ENCODE measurements at places on chromosomes 11 and 22.
A peak's percentile ranks its signal among the peaks of the same experiment; 100 is the strongest.

DNA sequence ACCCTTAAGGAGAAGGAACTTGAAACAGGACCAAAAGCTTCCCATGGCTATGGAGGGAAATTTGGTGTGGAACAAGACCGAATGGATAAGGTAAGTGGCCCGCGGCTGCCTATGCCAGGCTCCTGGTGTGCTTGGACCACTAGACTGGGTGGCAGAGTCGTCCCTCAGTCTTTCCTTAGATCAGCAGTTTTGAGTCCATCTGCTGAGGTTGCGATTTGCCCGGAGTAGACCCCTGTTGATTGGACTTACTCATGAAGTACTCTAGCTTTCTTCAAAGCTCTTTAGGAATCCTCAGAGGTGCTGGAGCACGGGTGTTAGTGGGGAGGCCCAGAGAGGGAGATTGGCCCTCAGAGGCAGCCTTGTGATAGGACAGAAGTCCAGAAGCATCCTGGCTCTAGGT, 11.5 kb downstream of the CTTN start:
- no peak for DNase-seq

DNA sequence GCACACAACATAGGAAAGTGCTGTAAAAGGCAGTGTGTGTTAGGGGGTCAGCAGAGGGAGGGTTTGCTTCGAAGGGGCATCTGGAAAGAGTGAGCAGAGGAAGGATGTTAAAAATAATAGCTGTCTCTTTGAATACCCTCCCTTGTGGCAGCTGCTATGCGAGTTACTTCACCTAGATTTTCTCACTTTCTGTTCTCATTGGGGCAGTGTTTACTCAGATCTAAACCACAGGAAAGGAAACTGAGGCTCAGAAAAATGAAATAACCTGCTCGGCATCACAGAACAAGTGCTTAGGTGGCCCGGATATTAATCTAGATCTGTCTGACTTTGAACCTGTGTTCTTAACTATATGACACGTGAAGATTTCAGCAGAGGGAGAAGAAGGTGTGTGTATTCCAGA, 125.3 kb downstream of the C11orf91 start:
- no peak for DNase-seq

- DNase-seq = no peak
These were observed 21.1 kb upstream of the TENM4 start for GRCh38 chr11:79461666-79462645.

DNA sequence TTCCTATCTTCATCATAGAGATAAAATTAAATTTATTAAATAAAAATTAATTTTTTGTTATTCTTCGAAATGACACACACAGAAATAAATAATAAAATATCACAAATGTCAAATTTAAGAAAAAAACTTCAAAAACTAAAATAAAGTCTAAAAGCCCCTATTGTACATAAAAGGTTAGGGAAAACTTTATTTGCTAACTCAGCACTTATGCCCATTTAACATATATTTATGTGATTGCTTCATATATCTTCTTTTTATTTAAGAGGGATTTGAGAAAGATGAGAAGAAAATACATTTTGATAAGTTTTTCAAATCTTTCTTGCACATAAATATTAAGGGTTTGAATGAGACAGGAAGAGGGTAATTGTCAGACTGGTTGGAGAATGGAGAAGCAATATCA, 2350.4 kb upstream of the RAG2 start:
- DNase-seq = no peak

DNA sequence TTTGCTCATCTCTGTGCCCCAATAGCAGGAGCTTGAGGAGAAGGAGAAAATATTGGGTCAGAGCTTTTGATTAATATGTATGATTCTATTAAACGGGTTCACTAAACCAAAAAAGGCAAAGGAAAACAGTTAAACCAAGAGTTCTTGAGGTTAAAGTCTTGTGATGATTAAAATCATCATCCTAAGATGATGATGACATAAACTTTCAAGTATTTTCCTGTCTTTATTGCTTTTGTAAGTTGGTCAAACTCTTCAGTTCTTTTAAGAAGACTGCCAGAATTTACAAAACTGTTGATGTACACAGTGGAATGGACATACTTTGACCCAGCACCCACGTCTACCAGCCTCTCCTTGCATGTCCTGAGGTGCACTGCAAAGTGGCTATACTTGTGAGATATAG, 41.0 kb downstream of the FDX1 start:
- DNase-seq = peak; percentile 24

- no peak for DNase-seq
These were observed 874 bp upstream of the PLAAT4 start for GRCh38 chr11:63535734-63536133.

DNA sequence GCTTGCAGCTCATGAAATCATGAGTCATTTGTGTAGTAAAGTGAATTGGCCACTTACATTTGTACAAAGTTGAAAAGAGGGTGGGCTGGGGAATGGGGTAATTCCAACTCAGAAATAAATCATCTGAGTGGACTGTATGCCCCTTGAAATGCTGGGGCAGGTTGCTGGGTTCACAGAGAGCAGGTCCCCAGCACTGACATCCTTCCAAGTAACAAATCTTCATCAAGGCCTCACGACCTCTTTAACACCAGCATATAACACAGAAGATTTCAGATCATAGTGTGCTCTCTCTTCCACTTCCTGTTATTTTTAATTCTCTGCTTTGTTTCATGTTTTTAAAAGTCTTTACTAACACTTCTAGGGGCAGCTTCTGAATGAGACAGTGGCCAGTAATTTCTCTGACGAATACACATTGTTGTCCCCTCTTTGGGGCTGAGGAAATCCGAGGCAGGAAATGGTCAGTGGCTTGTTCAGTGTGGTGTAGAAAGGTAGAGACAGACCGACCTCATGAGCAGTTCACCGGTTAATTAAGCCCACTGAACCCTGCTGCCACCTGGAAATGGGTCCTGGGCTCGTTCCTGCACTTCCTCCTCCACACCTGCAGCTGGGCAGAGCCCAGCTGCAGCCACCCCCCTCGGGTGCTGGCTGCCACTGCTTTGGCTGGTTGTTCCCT, 127.7 kb downstream of the MAML2 start:
- peak; percentile 70 for DNase-seq

DNA sequence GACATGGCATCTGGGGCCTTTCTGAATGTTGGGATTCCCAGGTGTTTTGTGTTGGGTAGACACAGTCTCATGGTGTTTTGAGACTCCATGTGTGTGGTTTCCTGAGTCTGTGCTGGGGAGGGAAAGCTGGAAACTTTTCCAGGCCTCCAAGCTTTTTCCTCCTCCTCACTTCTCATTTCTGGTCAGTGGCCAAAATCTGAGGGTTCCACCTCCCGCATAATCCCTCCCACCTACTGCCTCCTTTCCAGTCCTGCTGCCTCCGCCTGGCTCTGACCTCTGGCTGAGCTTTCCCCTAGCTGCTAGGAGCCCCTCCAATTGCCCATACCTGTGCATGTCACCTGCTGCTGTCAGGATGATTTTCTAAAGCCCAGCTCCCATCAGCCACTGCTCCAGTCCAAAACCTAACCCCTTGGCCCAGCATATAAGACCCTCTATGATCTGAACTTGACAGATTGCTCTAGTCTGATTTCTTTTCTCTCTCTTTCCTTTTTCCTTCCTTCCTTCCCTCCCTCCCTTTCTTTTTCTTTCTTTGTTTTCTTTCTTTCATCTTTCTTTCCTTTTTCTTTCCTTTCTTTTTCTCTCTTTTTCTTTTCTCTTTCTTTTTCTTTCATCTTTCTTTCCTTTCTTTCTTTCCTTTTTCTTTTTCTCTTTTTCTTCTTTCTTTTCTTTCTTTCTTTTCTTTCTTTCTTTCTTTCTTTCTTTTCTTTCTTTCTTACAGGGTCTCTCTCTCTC, 51.4 kb upstream of the NECTIN1 start:
- DNase-seq = no peak

GRCh38 chr11:64893194-64894069, 15.0 kb upstream of the EHD1 start:
- no peak for DNase-seq

- peak; percentile 18 for DNase-seq
These were observed 2.2 kb upstream of the GGT5 start for GRCh38 chr22:24247011-24247507.

DNA sequence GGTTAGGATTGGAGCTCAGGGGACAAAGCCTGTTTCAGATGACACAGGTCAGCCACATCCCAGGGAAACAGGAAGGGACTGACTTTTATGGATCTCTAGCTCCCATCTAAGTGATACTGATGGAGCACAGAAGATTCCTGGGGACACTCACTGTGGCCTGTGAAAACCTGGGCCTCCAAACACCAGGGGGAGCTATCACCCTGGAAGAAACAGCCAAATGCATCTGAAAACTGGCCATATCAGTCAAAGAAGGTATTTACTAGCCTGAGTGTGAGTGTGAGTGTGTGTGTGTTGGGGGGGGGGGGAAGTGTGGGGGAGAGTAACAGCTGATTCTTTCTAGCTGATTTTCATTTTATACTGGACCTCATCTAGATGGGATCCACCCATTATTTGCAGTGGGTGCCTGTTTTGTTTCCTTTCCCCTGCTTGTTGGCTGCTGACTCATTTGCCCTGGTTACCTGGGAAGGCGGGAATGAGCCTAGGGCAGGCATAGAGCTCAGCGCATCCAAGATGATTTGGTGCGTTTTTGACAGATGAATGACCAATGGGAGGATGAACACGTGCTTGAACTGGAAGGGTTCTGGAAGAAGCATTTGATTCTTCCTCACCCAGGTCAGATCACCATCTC, 284.0 kb downstream of the KIRREL3 start:
- DNase-seq = peak; percentile 42

GRCh38 chr11:41498726-41499125, 39.3 kb upstream of the LRRC4C start:
- DNase-seq = peak; percentile 37

- DNase-seq = no peak
These were observed 12.2 kb downstream of the MED19 start for GRCh38 chr11:57699813-57700212.

- DNase-seq = no peak
These were observed 10.2 kb downstream of the CKAP5 start for GRCh38 chr11:46835897-46836296.

GRCh38 chr11:104105155-104105554, 58.8 kb downstream of the PDGFD start:
- no peak for DNase-seq

- DNase-seq = no peak
These were observed 45.9 kb upstream of the CARS1 start for GRCh38 chr11:3103076-3103475.
